Fibroblast of skin of left biceps (primary cell): ENCODE measurements at places on chromosomes 6 and 20.

- peak; percentile 54 for DNase-seq
Observed at GRCh38 chr6:105346052-105346451, 56.8 kb downstream of the PREP start.

DNA sequence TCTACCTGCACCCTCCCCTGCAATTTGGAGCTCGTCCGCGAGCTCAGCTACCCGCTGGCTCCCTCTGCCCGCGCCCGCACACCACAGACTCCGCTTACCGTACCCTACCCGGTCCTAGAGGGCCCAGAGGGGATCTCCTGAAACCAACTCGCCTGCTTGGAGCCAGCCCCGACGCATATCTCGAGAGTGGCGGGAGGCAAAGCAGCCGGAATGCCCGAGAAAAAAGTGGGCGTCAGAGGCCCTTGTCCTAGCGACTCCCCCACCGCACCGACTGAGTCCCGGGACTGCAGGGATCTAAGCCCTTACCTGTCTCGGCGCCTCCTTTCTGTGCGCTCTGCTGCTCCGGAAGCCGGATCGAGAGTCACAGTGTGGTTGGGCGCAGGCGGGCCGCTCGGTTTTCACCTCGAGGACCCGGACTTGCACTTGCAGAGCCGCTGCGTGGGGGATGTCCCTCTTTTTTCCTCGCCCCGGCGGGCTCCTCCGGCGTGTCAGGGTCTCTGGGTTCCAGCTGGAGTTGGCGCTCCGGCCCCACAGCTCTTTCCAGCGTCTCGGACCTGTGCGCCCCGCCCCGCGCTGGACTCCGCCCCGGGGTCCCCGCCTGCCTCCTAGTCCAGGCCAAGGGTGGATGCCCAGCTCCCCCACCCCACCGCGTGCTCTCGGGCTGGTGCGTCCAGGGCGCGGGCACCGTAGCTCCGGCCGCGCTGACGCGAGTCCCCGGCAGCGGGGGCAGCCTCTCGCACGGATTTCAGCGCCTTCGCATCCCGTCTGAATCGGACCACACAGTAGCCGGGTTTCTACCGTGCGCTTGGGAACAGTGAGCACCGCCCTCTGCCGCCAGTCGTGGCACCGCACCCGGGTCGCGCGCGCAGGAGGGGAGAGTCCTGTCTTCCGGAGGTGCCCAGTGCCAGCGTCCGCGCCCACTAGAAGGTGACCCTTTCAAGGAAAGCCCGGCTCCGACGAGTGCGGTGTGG, at the start of gene PROKR2:
PROKR2 (minus strand) TSS at position 767 of the 971 bp plus-strand sequence. CDS start 2,585 bp downstream, outside the sequence.
- no peak for DNase-seq

- no peak for DNase-seq
Observed at GRCh38 chr20:19725814-19726525, 32.1 kb upstream of the RIN2 start.

- no peak for DNase-seq
Observed at GRCh38 chr20:25592135-25592852, 7.0 kb upstream of the NINL start.

DNA sequence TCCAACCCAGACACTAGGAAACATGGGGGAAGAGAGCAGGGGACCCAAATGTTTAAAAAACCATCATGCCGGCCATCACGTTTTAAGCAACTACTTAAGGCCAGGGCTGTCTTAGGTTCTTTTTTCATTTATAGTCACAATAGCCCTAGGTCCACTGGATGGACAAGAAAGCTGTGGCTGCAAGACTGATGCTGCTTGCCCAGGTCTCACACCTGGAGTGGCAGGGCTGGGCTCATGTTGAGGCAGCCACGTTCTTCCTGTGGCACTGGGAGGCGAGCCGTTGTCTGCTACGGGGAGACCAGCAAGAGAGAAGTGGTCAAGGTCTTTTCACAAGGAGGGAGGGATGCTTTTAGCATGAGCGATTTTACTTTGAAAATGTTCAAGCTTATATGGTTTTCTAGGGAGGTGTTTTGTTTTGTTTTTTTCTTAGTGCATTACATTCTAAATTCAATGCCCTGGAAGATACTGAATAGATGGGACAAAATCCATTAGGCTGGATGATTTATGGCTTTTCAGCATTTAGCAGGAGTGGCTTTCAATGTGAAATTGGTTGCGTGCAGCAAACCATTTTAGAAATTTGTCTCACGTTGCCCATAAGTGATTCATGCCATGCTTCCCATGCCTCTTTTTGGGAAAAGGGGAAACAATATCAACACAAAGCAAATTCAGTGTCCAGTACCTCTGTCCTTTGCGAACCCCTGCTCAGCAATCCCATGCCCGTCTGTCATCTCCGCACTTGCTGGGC, 106.6 kb upstream of the SNX9 start:
- no peak for DNase-seq

GRCh38 chr6:3289664-3290055, 30.9 kb downstream of the PSMG4 start:
- DNase-seq = no peak

GRCh38 chr20:40617594-40617993, 71.4 kb downstream of the MAFB start:
- DNase-seq = no peak

DNA sequence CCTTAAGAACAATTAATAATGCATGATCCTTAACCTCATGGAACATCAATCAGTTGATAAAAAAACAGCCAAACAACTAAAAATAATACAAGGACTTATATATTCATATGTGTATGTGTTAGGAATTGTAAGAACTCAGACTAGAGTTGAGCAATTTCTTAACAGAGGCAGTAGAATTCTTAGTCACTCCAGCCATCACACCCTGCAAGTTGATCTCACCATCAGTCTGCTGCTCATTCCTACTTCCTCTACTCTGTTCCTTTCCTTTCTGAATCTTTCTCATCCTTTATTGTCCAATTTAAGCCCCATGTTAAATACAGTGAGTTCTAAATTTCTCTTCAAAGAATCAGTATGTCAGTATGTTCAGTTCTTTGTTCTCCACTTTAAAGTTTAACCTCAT, 2.6 kb downstream of the ZNF165 start:
- no peak for DNase-seq

DNA sequence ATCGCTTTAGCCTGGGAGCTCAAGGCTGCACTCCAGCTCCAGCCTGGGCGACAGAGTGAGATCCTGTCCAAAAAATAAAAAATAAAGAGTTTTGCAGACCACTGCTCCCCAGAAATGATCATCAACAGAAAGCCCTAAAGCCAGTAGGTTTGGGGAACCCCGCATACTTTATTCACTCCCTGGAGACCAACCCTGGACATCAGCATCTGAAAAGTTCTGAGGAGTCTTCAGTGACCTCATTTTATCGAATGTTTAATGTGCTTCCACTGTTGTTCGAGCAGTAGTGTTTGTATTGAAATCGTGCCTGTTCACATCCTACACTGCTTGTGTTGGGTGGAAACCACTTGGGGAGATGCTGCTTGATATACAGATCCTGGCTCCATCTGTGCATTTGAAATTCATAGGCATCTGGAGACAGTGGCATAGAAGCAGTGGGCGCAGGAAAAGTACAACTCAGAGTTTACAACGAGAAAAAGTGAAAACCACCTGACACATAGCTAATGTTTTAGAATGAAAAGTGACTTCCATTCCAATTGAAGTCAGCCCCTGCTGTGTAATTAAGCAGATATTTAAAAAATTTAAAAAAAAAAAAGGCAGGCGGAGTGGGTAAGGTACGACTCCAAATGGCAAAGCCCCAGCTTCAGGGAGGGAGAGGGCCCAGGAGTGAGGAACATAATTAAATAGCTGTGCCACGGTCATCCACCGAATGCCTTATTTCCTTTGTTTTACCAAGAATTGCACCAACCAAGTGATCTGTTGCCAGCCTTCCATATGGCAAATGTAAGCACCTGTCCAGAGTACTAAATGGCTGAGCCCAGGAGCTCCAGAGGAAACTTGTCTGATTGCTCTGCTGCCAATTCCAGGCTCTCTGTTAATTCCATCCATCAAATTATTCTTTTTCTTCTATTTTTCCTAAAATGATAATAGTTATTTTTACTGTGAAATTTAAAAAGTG, 100.4 kb upstream of the NAA20 start:
- DNase-seq = no peak
